CD4-positive, alpha-beta T cell treated with Interleukin-2 at 100 ng/mL for 4 hours (primary cell): ENCODE measurements at places on chromosomes 5 and 9.

DNA sequence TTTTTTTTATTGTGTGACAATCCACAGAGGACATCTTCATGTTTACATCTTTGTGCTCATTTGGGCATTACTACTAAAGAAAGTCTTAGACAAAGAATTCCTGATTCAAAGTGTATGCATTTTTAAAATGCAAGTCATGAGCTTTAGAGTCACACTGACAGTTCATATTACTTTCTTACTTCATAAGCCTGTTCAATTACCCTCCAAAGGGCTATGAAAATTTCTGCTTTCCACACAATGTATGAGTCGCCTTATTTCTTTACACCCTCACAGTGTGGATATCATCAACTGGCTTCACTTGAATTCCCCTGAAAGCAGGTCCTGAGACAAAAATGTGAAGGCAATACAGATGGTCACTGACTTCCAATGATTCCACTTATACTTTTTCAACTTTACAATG lies 280.4 kb upstream of the PTGER4 start:
- no peak for DNase-seq

DNA sequence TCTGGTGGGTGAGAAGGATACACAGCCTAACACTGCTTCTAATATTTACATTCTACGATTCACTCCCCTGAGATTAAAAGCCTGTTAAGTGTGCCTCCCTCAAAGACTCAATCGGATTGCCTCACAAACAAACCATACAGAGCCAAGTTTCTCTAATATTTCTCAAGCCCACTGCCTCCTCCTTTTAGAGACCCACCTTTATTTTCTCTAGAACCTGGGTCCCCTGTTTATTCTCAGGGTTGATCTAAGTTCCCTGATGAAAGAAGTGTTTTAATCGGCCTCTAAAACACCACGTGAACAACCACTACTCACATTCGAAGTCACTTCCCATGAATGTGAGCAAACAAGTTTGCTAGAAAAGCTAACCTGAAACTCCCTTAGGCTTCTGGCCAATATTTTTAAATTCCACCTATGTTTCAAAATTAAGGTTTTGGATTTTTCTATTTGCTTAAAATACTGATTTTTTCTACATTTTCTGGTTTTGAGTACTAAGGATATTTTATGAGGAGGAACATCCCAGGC lies 76.5 kb downstream of the GLIS3 start:
- DNase-seq: no peak

GRCh38 chr9:130214776-130215340 lies 42.7 kb downstream of the NCS1 start:
- DNase-seq: no peak

DNA sequence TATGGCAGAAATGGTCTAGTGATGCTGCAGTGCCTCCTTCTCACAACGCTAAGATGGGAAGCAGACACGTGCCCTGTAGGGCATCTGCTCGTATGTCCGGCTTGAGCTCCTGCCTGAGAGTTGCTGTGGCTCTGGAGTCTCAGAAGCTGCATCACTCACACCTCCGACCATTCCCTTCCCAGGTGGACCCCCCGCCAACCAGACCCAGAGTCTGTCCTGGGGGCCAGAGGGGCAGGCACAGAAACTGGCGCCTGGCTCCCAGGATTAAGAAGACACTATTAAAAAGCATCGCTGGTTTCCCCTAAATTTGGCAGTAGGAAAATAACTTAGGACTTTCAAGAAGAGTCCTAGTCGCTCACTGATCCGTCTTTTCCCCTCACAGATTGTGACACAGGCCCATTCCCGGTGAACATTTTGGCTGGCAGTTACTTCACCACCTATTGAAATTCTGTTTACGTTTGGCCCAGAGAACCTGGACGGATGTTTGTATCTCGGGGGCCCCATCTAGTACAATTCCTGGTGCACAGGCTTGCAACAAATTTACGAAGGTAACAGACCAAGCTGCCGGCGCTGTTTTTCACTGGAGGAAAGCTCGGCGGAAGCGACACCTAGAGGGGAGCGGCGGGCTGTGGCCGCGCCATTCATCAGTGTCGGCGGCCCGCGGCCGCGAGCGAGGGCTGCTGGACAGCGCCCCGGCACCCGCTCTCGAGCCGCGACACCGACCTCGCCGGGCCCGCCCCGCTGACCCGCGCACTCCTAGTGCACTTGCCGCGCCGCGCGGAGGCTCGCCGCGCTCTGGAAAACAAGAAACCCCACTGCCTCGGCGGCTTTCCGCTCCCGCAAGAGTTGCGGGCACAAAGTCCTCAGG lies 1.6 kb downstream of the FSTL4 start:
- peak; percentile 6 for DNase-seq

DNA sequence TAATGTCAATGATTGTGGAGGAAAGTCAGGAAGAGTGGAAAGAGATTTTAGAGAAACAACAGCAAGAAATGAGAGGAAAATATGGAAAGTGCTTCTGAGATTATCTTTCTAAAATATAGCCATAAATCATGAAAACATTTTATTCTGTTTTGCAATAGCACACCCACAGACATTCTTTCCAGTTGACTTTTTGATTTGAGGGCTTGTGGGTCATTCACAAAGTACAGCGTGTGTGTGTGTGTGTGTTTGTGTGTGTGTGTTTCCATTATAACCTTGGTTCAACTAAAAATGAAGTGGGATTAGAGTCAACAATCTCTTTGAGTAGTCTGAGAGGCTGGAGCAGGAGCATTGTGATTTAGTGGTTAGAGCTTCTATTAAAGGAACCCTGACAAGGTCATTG lies 116.6 kb upstream of the GAS1 start:
- no peak for DNase-seq

- DNase-seq: no peak
These were observed 259.1 kb downstream of the SH3GL2 start for GRCh38 chr9:17837965-17838364.

DNA sequence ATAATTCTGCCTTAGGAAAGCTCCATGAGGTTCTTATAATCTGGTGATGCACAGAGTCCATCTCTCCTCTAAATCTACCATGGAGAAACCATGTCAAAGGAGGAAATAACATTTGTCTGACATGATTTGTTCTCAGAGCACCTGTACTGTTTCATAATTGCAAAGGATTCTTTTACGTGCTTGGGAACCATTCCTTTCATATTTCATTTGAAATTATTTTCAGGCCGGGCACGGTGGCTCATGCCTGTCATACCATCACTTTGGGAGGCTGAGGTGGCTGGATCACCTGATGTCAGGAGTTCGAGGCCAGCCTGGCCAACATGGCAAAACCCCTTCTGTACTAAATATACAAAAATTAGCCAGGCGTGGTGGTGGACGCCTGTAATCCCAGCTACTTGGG lies 65.4 kb downstream of the UGCG start:
- DNase-seq: no peak

DNA sequence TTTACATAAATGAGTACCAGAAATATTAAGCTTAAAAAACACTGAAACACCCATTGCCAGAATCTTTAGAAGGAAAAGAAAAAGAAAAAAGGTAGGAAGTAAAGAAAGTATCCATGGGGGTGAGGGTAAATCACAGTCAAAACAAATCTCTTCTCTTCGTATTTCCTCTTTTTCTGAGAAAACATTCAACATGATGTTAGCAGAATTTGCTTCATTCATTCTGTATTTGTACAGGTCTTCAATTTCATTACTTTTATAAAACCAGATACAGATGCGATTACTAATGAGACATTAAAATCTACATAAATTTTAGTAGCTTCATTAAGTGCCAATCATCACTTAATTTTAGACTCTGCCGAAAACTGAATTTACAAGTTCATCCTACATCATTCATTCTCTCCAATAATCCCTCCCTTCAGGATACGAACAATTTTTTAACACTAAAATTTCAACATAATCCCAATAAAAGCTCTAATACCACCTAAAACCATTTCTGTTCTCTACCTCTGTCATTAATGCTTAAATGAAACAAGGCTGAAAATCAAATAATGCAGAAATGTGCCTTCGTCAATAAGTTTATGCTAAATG lies 7.0 kb downstream of the NR3C1 start:
- DNase-seq: no peak
